Activated CD4-positive, alpha-beta T cell treated with anti-CD3 and anti-CD28 coated beads, Interleukin-2, amount 50 U/mL, for 1 hour (primary cell): ENCODE measurements at places on chromosomes 13 and 19.

GRCh38 chr13:77784515-77784914 lies 87.0 kb downstream of the SLAIN1 start:
- DNase-seq: no peak

- DNase-seq: no peak
These were observed 36.1 kb downstream of the TBC1D4 start for GRCh38 chr13:75445717-75446499.

GRCh38 chr13:76993021-76993420 lies 1.1 kb downstream of the CLN5 start:
- DNase-seq: no peak

- no peak for DNase-seq
These were observed 392.7 kb upstream of the HTR2A start for GRCh38 chr13:47289567-47289966.

DNA sequence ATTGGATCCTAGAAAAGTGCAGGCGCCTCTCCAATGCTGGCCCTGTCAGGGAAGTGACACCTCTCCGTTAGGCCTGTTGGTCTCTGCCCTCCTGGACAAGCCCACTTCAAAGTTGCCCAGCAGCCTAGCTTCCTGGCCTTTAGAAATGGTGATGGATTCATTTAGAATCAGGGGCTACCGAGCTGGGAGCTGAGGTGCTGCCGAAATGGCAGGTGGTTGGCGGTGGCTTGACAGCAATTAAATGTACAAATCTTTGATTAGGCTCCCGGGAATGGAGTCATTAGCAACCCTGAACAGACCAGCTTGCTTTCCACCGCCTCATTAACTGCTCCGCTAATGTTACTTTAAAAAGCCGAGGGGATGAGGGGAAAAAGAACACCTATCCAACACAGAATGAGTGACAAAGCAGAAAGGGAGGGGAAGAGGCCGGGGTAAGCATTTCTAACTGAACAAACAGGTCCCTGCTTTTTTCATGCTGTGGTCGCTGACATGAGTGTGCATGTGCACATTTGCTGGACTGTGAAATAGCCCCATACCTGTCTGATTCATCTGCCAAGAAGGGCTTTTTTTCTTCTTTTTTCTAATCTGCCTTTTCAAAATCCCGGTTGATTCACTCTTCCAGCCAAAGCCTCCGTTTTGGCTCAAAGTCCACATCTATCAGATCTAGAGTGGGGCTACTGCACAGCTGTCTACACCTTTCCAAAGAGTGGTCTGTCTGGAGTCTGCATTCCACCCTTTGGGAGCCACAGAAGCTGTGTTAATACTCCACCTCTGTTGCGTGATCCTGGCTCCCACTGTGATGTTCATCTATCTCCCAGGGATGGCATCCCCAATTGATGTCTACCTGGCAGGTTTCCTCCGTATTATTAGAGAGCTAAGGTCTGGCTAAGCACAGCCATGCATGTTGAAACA lies 431.9 kb downstream of the COG6 start:
- no peak for DNase-seq

GRCh38 chr13:108993346-108993745 lies 363.9 kb downstream of the MYO16 start:
- no peak for DNase-seq

- DNase-seq: no peak
These were observed 5.5 kb upstream of the SERP2 start for GRCh38 chr13:44368062-44368591.

DNA sequence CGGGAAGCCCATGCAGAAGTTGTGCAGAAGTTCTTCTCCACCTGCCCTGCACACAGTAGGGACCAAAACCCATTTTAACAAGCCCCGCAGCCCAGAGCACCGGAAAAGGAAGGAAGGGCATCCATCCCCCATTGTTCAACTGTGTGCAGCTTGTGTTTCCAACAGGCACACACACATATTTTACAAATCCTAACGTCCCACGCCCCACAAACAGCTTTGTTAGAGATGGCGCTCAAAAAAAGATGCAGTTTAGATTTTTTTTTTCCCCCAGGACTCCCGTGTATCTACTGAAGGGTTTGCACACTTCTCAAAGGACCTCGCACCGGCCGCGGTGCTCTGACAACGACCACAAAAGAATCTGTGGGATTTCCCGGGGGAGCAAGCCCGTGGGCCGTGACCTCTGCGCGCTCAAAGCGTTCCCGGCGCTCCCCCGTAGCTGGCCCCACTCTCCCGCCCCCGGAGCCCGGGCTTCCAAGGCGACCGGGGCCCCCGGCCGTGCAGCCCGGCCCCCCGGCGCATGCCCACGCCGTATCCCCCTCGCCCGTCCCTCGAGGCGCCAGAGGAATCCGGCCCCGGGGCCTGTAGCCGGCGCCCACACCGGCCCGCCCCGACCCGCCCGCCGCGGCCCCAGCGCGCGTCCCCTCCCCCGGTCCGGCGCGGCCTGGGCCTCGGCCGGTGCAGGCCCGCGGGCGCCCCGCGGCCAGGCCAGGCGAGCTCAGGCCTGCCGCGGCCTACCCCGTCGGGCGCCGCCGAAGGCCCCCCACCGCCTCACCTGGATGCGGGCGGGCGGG lies 523 bp downstream of the ELAVL1 start:
- peak; percentile 6 for DNase-seq

DNA sequence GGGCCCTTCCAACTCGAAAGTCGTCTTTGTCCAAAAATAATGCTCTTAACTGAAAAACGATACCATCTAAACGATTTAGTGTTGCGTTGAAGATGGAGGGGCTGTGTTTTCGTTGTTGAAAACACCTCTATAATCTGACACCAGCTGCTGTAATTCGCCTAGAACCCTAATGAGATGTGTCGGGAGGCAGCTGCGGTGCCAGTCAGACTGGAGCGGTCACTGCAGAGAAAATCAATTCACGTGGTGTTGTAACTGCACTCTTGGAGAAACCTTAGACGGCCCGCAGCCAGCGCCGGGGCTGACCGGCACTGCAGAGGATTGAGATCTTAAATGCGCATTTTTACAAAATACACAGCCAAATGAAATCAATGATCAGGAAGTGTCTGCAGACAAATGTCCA lies 339.1 kb downstream of the ZNF536 start:
- DNase-seq: no peak

DNA sequence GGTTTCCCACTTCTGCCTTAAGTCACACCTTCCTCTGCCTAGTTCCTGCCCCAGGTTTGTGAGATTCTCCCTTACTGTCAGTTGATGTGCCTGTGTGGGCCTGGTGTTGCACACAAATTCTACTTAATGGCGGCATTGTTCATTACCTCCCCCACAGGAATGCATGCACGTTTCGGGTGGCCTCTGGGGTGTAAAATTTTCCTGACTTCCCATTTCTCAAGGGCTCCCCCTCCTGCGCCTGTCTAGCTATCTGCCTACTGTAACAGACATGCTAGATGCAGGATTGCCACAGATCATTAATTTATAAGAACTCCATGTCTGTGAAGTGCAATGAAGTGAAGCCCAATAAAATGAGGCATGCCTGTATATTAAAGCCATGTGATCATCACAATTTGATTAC lies 1466.3 kb downstream of the PCDH9 start:
- no peak for DNase-seq

DNA sequence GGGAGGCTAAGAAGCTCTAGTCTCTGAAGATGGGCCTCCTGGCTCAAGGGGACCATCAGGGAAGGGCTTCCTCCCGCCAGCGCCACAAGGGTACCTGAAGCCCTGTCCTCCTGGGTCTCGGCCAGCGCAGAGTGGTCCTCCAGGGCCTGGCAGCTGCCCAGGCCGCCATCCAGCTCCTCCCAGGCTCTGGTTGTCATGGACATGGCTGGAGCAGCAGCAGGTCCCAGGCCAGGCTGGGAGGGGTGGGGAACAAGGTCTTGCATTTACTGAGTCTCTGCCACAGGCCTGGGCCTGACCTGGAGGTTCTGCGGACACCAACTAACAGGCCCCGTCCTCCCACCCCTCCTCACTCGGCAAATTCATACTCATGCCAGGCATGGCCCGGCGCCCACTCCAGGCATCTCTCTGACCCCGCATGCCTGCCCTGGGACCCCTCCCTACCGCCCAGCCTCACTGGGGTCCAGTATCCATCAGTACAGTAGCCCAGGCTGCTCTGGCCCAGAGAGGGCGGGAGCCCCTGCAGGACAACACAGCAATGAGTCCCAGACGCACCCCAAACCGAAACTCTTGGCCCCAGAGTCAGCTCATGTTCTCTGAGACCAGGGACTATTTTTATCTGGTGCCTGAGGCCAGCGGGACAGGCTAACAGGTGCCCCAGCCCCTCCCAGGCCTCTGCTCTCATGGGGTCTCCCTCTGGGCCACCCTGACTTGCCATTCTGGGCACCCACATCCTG lies 938 bp downstream of the JSRP1 start:
- DNase-seq: no peak

- no peak for DNase-seq
These were observed 70.3 kb downstream of the PIBF1 start for GRCh38 chr13:72852207-72852606.

DNA sequence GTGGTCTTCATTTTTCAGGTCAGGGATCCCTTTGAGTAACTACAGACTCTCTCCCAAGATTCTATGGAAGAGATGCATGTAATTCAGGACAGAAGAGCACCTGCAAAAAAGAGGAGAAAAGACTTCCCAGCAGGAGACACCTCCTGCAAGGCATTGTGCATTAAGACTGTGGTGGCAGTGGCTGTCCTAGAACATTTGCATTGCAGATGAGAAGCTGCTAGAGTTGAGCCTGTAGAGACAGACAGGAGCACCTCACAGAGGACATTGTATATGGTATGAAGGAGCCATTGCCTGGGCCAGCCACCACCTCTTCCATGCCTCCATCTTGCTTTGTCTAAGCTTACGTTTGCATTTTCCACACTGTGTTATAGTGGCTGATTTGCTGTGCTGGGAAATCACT lies 11.2 kb upstream of the MYO16 start:
- no peak for DNase-seq

DNA sequence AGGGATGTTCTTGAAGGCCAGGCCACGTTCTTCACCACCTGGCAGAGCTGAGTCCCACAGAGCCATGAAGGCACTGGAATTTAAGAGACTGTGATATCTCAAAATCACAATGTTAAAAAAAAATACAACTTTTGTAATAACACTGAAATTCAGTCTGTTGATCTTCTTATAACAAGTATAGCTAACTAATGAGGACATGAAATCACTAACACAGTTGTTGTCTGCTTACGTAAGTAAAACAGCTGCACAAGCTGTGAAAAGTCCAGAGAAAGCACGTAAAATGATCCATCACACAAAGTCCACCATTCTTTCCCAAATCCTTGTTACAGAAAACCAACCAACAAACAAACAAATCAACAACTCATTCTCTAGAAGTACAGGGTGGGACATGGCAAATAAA lies 32.9 kb downstream of the FLT3 start:
- no peak for DNase-seq

DNA sequence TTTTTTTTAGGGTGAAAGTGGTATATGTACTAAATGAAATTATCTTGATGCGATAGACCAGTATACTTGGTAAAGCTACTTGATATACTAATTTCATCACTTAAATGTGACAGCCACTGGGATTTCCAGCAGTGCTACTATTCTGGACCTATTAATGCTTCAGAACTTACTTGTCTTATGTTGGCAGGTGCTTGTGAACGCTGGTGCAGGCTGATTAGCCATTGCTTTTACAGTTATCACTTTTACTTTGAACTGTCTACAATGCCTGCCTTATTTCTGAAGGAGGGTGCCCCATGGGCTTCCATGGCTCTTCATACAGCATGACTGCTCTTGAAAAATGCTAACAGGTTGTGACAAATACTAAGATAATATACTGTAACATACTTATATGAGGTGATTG lies 294.7 kb downstream of the GPC6 start:
- no peak for DNase-seq

DNA sequence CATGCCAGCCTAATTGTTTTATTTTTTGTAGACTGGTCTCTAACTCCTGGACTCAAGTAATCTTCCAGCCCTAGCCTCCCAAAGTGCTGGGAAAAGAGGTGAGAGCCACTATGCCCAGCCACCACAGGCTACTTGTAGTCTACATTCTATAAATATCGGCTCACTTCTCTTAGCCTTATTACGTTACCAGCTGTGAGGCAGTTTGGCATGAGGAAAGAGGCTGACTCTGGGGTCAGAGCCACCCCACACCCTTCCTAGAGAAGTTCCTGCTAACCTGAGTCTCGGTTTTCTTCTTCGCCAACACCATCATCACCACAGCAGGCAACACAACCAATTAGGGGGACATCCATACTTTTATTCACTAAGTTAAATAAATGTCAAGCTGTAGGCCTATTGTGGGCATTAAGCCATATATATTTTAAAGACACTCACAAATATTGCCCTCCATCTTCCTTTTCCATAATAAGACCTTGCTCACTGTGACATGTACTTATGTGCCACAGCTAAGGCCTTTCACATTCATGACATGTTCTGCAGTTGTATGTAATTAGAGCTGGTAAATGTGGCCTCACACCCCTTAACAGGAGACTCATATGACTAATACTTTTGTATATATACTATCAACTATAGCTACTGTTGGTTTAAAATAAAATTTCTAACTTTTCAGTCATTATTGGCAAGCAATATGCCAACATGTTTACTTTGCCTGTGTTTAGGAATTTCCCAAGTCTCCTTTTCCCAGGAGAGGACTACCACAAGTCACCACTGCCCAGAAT lies 5.7 kb downstream of the SLC25A30 start:
- no peak for DNase-seq

GRCh38 chr13:106357198-106357597 lies 178.3 kb downstream of the EFNB2 start:
- DNase-seq: no peak

- DNase-seq: peak; percentile 94
These were observed at the start of gene STXBP2 for GRCh38 chr19:7636691-7637373. STXBP2 (plus strand) TSS chr19:7637110; CDS start chr19:7637150, 40 bp downstream.

DNA sequence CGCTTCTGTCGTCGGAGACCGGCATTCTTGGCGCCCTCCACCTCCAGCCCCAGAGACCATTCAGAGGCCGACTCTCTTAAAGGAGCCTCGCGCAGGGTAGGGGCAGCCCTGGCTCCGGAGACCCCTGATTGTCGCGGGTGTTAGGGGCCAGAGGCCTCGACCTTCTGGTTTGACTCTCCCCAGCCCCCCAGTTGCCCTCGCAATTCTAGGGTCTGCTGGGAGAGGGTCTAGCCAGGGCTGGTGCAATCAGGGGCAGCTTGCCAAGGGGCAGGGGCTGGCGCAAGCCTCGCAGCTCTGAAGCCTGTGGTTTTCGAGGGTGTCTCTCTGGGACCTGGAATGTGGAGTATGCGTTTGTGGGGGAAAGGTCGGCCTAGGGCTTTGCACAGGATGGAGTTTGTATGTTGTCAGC lies 1.6 kb upstream of the SLC7A10 start:
- DNase-seq: no peak

- DNase-seq: no peak
These were observed 422.1 kb downstream of the COG6 start for GRCh38 chr13:40077396-40078027.

GRCh38 chr13:21020176-21020575 lies 41.2 kb downstream of the LATS2 start:
- no peak for DNase-seq

DNA sequence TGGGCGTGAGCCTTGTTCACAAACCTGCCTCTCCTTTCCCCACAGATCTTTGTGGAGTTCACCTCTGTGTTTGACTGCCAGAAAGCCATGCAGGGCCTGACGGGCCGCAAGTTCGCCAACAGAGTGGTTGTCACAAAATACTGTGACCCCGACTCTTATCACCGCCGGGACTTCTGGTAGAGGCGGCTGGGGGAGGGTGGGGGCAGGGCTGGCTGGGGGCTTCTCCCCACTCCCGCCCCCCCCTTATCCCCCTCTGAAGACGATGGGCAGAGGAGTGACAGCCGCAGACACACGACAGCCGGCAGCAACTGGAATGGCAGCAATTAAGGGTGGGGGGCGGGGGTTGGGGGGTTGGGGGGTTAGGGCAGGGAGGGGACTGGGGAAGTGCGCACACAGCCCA lies 1.1 kb upstream of the EPN1 start:
- DNase-seq: no peak

GRCh38 chr13:29849731-29850212 lies 645 bp downstream of the UBL3 start:
- DNase-seq: peak; percentile 27
